Spleen (tissue), 13 donors: ENCODE measurements at places on chromosomes 7 and 10. TPM values are rescaled to one million over a fixed set of nuclear protein-coding genes. Genes with fewer than 3 reads are reported as not detected.

DNA sequence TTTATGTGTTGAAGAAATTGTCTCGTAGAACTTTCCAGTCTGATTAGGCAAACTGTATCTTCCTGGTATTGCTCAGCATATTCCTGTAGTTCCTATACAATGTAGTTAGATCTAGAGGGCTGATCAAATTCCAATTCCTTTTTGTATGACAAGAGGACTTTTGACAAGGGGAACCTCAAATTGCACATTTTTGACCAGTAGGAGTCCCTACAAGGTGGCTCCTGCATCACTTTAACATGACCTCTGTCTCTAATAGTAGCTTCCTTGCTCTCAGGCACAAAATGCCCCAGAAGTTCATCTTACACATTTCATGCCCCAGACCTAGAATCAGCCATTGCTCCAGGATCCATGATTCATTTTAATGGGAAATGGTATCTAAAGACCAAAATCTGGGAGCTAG lies 18.7 kb downstream of the HERPUD2 start:
- DNase-seq, result no peak

GRCh38 chr7:146700015-146700560 lies 583.5 kb downstream of the CNTNAP2 start:
- DNase-seq, result no peak

DNA sequence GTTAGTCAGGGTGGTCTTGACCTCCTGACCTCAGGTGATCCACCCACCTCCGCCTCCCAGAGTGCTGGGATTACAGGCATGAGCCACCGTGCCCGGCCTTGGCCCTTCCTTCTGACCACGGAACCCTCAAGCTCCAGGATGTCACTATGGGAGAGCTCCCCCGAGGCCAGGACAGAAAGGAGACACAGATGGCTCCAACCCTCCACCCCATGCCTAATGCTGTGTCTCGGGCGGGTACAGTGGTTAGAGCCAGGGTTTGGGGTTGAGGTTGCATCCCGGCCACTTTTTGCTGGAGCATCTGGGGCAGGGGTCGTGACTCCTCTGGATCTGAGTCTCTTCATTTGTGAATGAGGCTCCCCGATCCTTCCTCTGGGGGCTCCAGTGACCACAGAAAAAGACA lies 8.1 kb downstream of the MYL10 start:
- DNase-seq, result no peak

DNA sequence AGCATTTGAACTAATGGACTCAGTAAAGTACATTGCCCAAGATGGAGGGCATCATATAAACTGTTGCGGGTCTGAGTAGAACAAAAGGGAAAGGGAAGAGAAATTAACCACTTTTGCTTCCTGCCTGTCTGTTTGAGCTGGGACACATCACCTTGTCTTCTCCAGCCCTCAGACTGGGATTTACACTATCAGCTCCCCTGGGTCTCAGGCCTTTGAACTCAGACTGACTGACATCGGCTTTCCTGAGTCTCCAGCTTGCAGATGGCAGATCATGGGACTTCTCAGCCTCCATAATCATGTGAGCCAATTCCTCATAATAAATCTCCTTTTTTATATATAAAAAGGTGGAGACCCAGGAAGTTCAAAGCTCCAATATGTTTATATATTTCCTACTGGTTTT lies 23.0 kb upstream of the WASL start:
- no peak for DNase-seq

Gene GNG11
- total RNA-seq, result 19.4 TPM
